ENCODE measurements at places on chromosomes 7 and 10. TPM values are rescaled to one million over a fixed set of nuclear protein-coding genes. Genes with fewer than 3 reads are reported as not detected.

Gene PDZD7
- total RNA-seq: 0.83 TPM

Gene RBP4
- total RNA-seq: not detected

Gene ANKRD61
- total RNA-seq: under 0.01 TPM

Gene GPRIN2
- not detected for total RNA-seq

Gene PKD1L1
- under 0.01 TPM for total RNA-seq

Gene ASIC3
- total RNA-seq: not detected

Gene SEMA3A
- total RNA-seq: 187 TPM

All from IMR-90 (cell line).